ENCODE measurements at places on chromosomes 1 and 21.

GRCh38 chr1:231970684-231971083, 344.1 kb downstream of the DISC1 start:
- no peak for DNase-seq

DNA sequence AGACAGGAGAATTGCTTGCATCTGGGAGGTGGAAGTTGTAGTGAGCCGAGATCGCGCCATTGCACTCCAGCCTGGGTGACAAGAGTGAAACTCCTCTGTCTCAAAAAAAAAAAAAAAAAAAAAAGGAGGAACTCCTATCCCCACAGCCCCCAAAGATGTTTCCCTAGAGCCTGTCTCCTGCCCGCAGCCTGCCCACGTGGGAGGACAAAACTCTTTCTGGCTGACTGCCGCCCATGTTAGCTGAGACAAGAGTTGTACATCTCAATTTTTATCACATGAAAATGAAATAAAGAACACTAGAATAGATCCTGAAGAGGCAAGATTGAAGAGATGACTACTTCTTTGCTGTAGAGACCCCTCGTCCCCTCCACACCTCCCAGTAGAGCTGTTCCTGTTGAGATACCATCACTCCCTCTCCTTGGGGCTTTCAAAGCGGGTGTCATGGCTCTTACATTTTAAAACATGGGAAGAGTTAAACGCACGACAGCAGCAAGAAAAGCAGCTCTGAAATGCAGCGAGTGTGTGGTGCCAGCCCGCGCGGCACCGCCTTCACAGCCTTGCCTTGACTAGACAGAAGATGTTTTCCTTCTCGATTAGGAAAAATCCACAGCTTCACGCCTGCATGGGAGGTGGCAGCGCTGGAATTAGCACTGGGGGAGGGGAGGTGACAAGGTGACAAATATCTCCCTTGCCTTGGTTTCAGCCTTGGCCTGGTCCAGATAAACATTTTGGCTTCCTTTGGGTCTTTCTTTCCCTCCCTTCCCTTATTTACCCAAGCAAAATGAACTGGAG, 253.4 kb upstream of the CSF3R start:
- no peak for DNase-seq

GRCh38 chr21:14736162-14736561, 190.0 kb upstream of the SAMSN1 start:
- no peak for DNase-seq

- no peak for DNase-seq
Measured at GRCh38 chr1:180253585-180254495, 23.8 kb downstream of the LHX4 start.

DNA sequence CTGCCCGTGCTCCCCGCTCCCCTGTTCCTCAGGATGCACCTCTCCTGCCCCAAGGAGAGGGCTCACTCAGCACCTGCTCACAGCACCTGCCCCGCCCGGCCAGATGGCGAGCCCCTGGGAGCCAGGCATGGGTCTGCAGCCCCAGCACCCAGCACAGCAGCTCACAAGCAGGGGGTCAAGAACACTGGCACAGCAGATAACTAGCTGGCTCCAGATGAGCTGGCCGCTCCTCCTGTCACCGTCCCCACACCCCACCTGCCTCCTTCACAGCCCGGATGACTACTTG, 20.9 kb upstream of the EVA1B start:
- no peak for DNase-seq

DNA sequence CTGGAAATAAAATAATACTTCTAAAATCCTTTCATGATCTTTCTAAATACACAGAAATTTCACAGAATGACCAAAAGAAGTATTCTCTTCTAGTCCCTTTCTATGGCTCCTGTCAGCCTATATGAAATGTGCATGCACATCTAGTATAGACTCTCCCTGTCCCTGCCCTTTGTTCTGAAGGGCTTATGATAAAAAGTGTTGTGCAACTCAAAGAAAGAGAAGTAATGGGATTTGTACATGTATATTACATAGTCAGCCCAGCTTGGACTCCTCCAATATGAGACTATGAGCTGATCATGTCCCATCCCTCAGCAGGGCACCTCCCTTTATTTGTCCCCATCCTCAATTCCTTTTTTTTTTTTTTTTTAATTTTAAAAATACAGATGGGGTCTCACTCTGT, 42.1 kb upstream of the LAX1 start:
- DNase-seq: no peak

DNA sequence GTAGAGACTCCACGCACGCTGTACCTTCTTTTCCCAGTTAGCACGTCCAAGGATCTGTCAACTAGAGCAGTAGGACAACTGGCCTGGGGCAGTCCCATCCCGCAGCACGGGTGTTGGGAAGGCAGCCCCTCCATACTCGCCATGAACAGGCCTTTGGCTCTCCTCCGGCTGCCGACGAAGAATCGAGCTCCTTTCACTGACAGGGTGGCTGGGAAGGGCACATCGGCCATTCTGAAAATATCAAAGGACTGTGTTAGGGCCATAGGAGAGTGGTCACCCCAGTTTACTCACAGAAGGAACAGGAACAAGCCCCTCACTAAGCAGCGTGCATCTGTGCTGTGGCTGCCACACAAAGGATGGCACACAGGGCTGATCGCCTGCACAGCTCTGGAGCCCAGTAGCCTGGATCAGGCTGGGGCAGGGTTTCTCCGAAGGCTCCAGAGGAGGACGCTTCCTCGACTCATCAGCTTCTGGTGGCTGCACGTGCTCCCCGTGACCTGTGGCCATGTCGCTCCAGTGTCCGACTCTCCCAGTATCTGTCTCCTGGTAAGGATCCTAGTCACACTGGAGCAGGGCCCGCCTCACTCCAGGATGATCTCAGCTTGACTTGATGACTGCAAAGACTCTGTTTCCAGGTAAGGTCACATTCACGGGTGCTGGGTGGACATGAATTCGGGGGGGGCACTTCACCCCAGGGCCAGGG, 8.9 kb downstream of the KRTAP10-1 start:
- no peak for DNase-seq

DNA sequence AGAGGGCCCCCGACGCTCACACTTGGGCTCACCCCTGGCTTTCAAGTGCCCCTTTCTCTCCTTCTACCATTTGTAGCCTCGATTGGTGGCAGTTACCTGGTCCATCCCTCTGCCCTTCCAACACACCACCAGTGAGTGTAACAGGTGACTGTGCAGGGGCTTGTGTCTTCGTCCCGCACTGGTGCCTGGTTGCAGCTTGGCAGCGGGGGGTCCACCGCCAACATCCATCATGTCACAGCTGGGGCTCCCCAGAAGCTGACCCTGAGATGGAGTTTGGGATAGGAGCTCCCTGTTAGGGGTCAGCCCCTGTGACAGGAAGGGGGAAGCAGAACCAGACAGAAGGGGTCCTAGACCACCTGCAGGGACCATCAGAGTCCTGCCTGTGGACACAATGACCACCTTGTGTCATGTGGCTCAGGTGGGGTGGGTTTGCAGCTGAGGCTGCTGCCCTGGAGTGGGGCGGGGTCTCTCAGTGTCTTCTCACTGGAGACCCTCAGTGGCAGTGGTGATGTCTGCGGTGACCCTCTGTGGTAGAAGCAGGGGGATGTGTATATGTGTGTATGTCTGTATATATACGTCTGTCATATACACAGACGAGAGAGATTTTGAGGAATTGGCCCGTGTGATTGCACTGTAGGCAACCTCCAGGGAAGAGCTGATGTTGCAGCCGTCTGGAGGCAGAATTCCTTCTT, 3.6 kb upstream of the CALML6 start:
- DNase-seq: no peak

DNA sequence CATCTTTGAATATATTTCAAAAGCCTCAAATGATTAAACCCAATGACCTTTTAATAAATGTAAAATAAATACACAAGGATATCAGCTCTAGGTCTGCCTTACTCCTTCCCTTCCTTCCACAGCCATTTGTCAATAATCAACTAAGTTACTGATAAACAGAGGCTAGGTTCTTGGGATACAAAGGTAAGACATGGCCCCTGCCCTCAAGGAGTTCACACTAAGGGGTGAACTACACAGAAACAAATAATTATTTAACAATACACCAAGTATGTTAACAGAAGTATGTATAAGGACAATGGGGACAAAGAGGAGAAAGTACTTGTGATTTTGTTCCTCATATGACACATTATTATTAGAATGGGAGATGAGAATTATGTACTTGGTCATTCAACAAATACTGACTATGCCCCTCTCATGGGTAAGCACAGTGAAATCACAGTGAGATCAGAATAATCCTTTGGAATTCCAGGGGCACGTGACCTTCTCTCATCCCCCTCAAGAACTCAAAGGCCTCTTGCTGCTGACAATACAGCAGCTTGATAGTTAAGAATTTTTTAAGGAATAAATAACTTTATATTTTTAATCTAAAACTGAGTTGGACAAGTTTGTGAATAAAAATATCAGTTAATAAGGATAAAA, 40.2 kb downstream of the ATP1B1 start:
- no peak for DNase-seq

- peak; percentile 40 for DNase-seq
Measured at GRCh38 chr21:42561762-42562650, 48.4 kb downstream of the SLC37A1 start.

DNA sequence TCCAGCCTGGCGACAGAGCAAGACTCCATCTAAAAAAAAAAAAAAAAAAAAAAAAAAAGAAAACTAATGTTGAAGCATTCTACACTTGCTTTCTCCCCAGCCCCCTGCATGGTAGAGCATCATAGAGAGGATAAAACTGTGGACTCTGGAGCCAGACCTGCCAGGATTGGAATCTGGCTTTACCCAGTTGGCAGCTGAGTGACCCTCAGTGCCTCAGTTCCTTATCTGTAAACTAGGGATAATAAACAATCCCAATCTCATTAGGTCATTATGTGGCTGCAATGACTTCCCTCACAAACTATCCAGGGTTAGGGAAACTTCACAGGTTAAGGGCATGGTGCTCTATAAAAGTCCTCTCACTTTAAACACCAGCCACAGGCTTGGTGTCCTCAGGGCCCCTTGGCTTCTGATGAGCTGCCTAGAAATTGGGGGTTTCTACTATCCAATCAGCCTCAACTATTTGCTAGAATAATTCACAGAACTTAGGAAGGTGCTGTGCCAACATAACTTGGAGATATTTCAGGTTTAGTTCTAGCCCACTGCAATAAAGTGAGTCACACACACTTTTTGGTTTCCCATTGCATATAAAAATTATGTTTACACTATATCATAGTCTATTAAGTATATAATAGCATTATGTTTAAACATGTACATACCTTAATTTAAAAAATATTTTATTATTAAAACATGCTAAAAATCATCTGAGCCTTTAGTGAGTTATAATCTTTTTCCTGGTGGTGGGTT, 180.5 kb upstream of the B3GALT2 start:
- no peak for DNase-seq

DNA sequence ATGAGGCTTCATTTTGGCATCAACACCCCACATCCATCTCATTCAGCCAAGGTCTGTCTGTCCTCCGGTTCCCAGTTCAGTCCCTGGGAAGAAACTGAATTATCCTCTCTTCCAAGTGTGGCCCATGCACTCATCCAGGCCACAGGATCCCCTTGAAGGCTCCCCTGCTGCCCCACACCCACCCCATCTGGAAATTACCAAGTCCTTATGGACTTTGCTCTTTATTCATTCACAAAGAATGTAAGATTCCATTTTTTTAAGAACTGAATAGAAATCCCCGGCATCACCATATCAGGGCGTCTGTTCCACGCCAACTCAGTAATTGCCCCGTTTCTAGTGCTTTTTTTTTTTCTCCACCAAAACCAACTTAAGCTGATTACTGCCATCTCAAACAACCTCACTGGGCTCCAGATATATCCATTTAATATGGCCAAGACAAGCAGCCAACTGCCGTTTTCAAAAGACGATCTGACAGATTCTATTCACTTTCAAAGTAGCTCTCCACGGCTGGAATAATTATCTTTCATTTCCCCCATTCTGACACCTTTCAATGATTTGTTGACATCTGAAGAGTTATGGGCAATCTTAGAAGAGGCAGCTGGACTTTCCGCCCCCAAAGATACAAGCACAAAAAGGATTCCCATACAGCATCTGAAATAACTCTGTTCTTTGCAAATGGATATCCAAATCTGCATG, 55.9 kb downstream of the OLIG1 start:
- no peak for DNase-seq

DNA sequence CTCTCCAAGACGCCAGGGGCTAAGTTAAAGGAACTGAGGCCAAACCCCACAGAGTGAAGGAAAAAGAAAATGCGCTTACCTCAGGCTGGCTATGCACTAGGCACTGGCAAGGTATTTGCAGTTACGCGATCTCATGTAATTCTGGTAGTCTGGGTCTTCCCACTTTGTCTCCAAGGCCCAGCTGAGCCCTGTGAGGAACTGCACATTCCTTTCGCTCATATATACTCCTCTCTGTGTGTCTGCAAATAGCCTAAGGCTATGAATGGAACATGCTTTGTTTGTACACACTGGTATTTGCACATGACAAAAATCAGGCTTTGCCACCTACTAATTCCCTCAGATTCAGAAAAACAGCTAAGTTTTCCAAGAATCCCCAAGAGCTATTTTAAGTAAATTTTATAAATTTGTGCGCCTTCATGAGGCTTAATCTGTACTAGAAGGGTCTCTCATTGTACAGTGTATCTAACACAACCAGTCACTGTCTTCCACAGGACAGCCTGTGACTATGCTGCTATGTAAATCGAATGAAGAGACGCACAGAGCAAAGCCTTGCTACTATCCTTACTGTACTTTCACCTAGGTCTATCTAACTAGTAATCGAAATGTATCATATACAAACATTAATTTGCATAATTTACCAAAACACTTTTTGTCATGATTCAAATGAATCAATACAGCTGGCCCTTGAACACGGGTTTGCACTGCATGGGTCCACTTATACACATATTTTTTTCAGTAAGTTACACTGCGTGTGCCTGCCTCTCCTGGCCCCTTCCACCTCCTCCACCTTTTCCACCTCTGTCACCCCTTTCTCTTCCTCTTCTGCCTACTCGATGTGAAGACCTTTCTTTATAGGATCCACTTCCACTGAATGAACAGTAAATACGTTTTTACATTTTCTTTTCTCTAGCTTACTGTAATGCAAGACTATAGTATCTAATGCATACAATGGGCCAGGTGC, 87.0 kb downstream of the SIPA1L2 start:
- DNase-seq: no peak

- no peak for DNase-seq
Measured at GRCh38 chr1:147673406-147673805, 3.1 kb upstream of the ACP6 start.

- DNase-seq: peak; percentile 27
Measured at GRCh38 chr1:18217398-18218043, 109.9 kb downstream of the IGSF21 start.

DNA sequence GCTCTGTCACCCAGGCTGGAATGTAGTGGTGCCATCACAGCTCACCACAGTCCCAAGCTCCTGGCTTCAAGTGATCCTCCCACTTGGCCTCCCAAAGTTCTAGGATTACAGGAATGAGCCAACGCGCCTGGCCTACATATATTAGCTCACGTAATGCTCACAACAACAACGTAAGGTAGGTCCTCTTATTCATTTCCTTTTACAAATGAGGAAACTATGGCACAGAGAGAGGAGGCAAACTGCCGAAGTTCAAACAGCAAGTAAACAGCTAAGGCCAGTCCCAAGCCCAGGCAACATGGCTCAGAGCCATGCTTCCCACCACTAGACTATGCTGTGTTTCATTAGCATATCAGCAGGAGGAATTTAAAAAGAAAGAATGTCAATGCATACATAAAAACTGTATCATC, 284.4 kb downstream of the VAV3 start:
- DNase-seq: no peak
